T-cell (primary cell): ENCODE measurements at places on chromosomes 6 and 20.

DNA sequence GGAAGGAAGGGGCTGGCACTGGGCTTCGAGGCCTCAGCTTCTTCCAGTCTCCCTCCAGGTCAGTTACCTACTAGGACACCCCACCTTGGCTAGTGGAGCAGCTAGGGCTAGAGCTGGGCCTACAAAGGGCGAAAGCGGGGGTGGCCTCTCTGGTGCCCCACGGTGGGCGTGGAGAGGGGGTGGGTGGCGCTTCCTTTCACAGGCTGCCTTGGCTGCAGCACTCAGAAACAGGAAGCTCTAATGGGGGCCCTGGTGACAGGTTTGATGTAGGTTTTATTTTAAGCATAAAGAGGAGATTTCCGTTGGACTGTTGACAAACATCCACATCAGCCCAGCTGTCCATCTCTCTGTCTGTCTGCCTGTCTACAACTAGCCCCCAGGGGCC is 13.4 kb downstream of the FAM110A start:
- DNase-seq, result peak; percentile 39

- DNase-seq, result no peak
These were observed 112.0 kb upstream of the BEND6 start for GRCh38 chr6:56842686-56843475.

DNA sequence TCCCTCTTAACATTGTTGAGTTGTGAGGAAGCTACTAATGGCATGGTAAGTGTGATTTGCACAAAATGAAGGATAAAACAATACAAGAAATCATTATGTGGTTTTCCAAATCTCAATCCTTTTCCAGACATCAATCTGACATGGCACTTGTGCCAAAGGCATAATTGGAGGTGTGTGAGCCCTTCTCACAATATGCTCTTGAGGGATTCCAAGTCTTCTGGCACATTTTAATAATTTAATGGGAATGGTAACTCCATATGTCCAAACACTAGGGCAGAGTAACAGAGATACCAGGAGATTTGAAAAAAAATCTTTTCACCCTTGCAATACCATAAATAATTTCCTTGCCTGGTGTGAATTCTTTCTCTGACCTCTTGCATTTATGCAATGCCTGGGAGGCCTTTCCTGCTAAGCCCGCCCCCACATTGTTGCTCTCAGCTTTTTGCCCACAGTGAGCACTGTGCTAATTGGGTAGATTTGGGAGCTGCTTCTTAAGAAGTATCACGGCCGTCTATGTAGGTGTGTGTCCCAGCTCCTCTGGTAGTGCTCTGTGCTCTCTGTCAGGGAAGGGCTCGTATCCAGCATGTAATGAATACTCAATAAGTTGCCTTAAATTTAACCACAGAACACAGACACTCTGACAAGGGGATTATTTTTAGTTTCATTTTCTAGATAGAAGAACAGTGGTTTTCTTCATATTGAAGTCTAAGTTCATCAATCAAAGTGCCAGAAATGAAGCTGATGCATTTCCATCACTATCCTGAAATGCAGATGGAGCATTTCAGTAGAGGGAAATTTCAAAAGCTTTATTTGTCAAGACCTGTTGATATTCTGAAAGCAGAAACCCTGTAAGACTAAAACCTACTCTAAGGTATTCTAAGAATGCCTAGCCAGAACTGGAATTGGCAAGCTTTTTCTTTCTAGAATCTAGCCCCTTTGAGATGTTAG is 54.4 kb upstream of the CEP85L start:
- DNase-seq, result no peak

DNA sequence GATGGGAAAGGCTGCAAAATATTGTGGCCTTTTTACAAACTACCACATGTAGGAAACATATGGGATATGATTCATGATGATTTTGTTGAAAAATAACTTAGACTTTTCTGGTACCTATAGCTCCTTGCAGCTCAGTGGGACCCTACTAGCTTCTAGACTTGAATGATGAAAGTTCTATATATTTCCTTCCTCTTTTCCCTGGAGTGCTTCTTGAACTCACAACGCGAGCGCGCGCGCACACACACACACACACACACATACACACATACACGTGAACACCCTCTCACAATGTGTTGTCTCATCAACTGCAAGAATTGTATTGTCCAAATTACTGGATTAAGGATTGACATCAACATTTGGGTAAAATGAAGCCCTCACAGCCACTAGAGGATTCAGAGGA is 61.9 kb downstream of the TOX2 start:
- no peak for DNase-seq

- no peak for DNase-seq
These were observed 257.7 kb upstream of the OPRM1 start for GRCh38 chr6:153781306-153781705.

- DNase-seq, result no peak
These were observed 32.0 kb downstream of the CEP43 start for GRCh38 chr6:167031082-167031709.

- no peak for DNase-seq
These were observed 4.2 kb upstream of the NTSR1 start for GRCh38 chr20:62704341-62704948.
